Right atrium auricular region (tissue), 2 donors: ENCODE measurements at places on chromosomes 1 and 21. TPM values are rescaled to one million over a fixed set of nuclear protein-coding genes. Genes with fewer than 3 reads are reported as not detected.

Gene DMRTB1
- total RNA-seq: not detected

Gene CFAP126
- total RNA-seq: not detected

Gene CHRM3
- 2.2 TPM for total RNA-seq

Gene S100A9
- total RNA-seq: 199 TPM

Gene CD34
- 76.7 TPM for total RNA-seq

Gene ARMH1
- total RNA-seq: 0.19 TPM

Gene HFM1
- total RNA-seq: 3.0 TPM

Gene ADORA3
- 2.0 TPM for total RNA-seq

DNA sequence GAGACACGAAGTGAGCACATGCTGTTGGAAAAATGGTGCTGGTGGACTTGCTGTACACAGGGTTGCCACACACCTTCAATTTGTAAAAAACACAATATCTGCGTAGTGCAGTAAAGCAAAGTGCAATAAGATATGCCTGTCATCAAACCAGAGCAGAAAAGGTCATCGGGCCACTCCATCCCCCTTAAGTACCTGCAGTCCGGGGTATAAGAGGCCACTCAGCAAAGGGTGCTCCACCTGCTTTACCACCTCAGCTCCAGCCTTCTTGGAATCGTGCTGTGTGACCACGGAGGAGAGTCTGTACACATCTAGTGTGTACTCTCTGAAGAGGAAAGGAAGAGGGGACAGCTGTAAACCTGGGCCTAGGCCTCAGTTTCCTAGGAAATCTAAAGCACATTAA, 10.9 kb downstream of the YARS1 start:
- no peak for DNase-seq

DNA sequence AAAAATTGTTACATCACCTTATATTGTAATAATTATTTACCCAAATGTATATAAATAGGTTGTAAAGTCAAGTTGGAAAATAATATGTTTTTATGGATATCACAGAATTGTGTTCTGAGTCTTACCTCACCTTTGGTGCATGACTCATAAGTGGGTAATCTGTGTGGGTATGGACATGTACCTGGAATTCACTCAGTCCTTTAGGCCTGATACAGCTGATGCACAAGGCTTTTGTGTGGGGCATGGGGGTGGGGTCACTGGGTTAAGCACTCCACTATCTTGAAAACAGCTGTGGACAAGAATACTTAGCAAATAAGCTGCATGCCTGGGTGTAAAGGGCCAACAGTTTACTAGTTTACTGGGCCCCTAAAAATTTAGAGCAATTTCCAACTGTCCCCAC, 34.4 kb downstream of the INKA2 start:
- DNase-seq: no peak

GRCh38 chr1:115782571-115783281, 14.2 kb upstream of the CASQ2 start:
- no peak for DNase-seq

DNA sequence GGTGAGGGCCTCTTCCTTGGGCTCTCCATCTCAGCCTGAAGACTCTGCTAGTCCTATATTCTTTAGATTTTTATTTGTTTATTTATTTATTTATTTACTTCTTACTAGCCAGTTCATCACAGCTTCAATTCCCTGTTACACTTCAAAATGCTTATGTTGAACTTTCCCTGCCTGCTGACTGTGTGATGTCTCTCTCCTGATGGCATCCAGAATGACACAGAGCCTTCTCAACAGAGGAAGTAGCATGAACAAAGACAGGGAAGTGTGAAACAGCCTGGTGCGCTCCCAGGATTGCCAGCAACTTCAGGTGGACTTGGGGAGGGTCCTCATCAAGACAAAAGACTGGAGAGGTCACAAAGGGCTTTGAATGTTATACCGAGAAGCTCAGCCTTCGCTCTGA, 4.3 kb upstream of the IPO13 start:
- no peak for DNase-seq

GRCh38 chr1:193944454-193944853, 758.0 kb upstream of the B3GALT2 start:
- no peak for DNase-seq

DNA sequence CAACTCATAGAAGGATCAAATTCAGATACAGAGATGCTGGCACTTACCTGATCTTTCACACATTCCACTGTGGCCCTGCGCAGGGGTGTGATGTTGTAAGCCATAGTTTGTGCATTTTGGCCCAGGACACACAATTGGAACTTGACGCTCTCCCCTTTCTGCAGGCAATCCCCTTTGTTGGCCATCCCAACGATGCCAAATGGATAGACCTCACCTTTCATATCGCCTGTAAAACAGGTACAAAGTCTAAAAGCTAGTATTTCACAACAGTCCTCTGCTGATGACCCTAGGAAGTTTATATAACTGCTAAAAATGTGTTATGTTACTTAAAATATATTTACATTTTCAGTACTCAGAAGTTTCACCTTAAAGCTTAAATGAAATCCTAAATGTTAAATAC, 3.9 kb upstream of the NRAS start:
- no peak for DNase-seq

DNA sequence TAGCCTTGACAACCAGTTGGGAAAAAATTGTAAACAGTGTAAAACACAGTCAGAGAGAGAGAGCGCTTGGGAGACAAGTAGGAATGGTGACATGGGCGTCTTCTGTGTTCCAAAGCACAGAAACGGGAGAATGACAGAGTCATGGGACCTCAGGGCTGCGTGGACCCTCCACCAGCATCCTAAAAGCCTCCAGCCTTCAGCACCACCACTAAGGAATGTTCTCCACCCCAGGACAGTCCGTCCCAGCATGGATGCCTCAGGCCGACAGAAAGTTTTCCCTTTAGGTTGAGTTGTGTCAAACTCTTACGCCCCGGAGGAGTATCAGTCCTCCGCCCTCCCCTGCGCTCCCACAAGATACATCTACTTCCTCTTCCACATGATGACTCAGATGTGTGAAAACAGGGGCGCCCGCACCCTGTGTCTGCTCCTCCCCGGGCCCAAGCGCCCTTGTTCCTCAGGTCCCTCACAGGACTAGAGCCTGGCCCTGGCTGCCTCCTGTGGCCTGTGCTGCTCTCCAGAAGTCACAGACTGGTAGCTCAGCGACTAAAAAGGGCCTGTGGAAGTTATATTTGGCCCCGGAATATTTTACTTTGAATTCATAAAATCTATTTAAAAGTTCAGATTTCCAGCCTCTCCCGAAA, 63.9 kb upstream of the EFHD2 start:
- peak; percentile 66 for DNase-seq

DNA sequence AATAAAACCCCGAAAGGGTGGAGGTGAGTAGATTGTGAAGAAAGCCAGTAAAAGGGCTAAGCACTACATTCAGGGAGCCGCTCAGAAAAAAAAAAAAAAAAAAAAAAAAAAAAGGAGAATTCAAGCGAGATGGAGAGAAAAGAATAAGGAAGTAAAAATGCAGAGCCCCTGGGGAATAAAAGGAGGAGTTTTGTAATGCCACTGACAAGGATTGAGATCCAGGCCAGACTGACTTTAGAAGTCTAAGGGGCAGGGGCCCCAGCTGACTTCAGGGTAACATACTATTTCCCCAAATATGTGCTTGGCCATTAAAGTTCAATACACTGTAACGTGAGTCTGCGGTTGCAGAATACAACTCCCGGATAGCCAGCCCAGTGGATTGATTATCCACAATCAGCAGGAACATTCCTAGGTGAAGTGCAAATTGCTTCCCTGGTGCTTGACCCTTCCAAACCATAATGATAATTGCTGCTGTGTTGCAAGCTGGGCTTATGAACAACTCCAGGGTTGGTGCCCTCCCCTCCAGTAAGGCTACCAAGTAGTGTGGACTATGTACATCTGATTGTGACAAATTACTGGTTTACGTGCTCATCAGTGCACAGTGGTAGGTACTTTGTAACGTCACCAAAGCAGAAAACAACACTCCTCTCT, 30.7 kb upstream of the RRP15 start:
- DNase-seq: no peak

DNA sequence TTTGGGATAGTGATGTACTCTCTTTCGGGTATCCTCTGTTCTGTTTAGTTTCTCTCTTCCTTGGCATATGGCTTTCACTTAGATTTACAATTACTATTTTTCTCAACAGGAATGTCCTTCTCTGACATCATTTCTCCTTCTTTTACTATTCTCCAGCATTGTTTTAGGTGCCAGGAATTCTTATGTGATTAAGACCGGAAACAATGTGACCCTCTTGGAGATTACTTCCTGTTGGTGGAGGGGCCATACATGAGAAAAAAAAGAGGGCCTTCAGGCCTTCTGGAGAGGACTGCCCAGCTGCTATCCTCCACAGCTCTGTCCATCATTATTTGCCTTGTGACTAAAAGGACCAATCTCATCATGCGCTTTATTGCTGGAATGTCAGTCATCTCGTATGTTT, 50.4 kb upstream of the ADAMTS5 start:
- DNase-seq: no peak

DNA sequence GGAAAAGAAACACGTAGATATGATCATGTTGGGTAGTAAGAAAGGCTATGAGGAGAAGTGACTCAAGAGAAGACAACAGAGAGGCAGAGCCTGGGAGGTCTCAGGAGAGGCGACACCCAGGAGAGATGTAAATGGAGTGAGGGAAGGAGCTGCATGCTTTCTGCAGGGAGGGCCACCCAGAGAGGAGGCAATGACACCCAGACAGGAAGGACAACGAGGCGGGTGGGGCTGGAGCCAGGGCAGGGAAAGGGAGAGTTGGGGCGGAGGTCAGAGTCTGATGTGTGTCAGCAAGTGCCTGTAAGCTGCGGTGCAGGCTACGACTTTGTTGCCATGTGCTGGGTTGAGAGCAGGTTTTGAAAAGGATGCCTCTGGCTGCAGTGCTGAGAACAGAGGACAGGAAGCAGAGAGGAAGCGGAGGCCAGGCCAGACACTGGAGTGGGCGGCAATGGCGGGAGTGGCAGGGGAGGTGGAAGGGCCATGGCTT, 31.3 kb downstream of the SLC1A7 start:
- no peak for DNase-seq

GRCh38 chr1:44237721-44238457, 24.6 kb downstream of the DMAP1 start:
- DNase-seq: no peak

GRCh38 chr21:44058652-44058964, 46.5 kb downstream of the TRAPPC10 start:
- no peak for DNase-seq

- DNase-seq: no peak
Observed at GRCh38 chr1:225847610-225848009, 34.6 kb downstream of the TMEM63A start.

GRCh38 chr1:8017495-8018197, 8.5 kb downstream of the ERRFI1 start:
- no peak for DNase-seq

DNA sequence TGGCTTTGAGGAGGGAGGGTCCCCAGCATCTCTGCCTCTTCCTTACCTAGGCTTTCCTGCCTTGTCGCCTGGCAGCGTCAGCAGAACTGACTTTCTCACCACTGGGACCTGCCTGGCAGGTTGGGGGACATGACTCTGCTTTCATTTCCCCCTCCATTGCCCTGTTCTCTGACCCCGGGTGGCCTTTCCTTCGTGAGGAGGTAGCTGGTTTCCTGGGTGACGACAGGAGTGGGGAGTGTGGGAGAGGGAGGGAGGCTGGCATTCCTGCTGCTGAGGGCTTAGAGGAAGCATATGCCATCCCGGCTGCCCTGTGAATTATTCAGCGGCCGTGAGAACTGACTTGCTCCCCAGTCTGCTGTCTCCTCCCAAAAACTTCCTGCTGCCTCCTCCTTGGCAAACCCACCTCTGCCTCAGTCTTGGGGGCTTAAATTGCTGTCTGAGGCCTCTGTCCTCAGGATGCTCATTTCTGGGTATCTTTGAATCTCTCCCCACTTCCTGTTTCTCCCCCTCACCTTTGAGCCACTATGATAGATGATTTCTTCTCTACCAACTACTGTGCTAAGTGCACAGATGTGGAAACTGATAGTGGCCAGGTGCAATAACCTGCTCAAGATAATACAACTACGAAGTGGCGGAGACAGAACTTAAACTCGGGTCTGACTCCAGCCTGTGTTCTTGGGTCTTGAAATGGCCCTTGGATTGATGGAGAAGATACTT, 182.0 kb upstream of the CSF3R start:
- DNase-seq: no peak

- no peak for DNase-seq
Observed at GRCh38 chr1:70910013-70910412, 137.6 kb downstream of the PTGER3 start.

- no peak for DNase-seq
Observed at GRCh38 chr1:12661606-12662219, 17.8 kb downstream of the AADACL4 start.

DNA sequence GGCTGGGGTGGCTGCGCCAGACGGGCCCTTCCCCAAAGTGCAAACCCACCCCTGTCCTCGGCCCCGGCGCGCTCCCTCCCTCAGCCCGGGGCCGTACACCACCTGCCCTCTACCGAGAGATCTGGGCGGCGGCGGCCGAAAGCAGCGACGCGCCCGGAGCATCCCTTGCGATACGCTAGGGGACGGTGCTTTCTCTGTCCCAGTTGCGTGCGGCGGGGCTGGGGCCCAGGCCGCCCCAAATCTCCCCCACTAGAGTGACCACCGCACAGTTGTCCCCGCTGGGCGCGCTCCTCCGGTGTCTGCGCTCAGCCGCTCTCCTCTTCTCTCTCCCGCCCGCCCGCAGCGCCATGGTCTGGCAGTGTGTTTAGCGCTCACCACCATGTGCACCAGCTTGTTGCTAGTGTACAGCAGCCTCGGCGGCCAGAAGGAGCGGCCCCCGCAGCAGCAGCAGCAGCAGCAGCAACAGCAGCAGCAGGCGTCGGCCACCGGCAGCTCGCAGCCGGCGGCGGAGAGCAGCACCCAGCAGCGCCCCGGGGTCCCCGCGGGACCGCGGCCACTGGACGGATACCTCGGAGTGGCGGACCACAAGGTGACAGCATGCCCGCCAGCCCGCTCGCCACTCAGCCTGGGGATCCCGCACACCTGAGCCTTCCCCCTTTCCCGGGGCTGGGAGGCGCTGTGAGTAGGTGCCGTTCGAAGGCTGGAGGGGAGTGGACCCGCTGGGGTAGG, 1.0 kb downstream of the ST6GALNAC5 start:
- no peak for DNase-seq

DNA sequence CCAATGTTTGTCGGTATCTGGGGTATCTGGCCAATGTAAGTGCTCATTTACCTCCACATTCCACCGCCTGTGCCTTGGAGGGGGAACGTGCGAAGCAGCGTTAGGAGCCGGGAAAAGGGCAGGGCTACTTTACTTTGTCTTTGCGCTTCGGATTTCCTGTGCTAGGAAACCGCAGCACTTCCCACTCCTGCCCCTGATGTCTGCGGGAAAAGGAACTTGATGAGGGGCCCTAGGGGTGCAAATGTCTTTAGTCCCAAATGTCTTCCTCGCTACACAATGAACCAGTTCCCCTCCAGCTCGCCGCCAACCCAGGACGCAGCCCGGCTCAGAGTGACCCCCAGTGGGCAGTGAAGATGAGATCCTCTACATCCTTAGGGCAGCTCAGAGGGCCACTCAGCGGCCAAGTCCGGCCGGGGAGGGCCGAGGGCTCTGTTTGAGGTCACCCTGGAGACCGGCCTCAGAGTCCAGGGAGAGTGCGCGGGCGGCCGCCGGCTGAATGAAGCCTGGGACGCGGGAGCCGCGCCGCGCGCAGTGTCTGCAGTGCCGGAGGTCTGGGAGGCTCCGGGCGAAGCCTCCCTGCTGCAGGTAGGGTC, at the start of gene DYNLT5:
DYNLT5 (plus strand) TSS at position 460 of the 593 bp plus-strand sequence. CDS start 2,200 bp downstream, outside the sequence.
- DNase-seq: peak; percentile 62

GRCh38 chr1:116489231-116489697, 81.6 kb downstream of the CD58 start:
- no peak for DNase-seq

GRCh38 chr21:34981791-34982190, 67.3 kb downstream of the RUNX1 start:
- DNase-seq: no peak
